ENCODE measurements at places on chromosomes 1 and 21. TPM values are rescaled to one million over a fixed set of nuclear protein-coding genes. Genes with fewer than 3 reads are reported as not detected.

Gene SIK1
- total RNA-seq: under 0.01 TPM

Gene HCRTR1
- 0.26 TPM for total RNA-seq

Gene CFHR5
- not detected for total RNA-seq

Gene GJA9
- total RNA-seq: not detected

Gene FCER1G
- total RNA-seq: not detected

Gene KCNE2
- not detected for total RNA-seq

Gene KRTAP12-2
- not detected for total RNA-seq

Gene AQP10
- under 0.01 TPM for total RNA-seq

Gene IPO9
- 24.3 TPM for total RNA-seq

Gene ZFP69B
- 3.0 TPM for total RNA-seq

Gene EXO5
- 9.3 TPM for total RNA-seq

Gene EFCAB14
- 30.3 TPM for total RNA-seq

Gene MX2
- total RNA-seq: 0.92 TPM

Gene DNAI4
- total RNA-seq: 9.1 TPM

Gene EDARADD
- 2.5 TPM for total RNA-seq

Gene LEFTY1
- total RNA-seq: 0.06 TPM

Gene LEPR
- 18.0 TPM for total RNA-seq

Gene ACTL8
- total RNA-seq: not detected

Gene LCE1E
- not detected for total RNA-seq

Gene S100A3
- 13.3 TPM for total RNA-seq

Gene PCSK9
- total RNA-seq: 0.25 TPM

Gene DDR2
- total RNA-seq: 178 TPM

Gene PCBP3
- total RNA-seq: 0.13 TPM

Gene TSSK3
- 1.7 TPM for total RNA-seq

Gene CFHR4
- not detected for total RNA-seq

Gene DIRAS3
- total RNA-seq: 0.99 TPM

Data from aortic smooth muscle cell (primary cell).